Fibroblast of gingiva (primary cell): ENCODE measurements at places on chromosomes 11 and 22.

GRCh38 chr11:125766251-125766650 is 12.4 kb downstream of the PATE2 start:
- DNase-seq = no peak

- no peak for DNase-seq
These were observed 329.5 kb downstream of the MIAT start for GRCh38 chr22:26986884-26987283.

DNA sequence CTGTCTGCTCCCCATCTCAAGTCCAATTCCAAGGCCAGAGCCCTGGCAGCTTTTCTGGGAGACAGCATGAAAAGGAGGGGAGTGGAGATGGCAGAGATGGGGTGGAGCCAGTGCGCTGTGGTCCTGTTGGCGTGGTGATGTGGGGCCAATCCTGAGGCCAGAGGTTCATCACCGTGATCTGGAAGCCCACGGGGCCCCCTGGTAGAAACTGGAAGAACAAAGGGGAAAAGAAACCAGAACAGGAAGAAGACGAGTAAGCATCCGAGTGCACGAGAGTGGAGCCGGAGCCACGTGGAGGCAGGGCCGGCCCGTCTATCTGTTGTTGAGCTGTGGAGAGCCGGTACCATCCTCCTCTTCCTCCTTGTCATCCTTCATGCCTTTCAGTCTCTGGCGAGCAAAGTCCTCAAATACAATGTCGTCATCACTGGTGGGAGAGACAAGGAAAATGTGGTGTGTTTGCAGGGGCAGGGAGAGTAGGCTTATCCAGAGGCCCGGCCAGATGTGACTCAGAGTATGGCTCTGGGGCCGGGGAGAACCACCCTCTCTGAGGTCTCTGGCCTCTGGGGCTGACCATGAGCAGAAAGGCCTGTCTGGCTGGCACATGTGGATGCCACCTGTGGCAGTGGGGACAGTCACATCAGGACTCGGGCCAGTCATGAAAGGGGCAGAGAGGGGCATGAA is 25.4 kb downstream of the TPBGL start:
- DNase-seq = no peak

DNA sequence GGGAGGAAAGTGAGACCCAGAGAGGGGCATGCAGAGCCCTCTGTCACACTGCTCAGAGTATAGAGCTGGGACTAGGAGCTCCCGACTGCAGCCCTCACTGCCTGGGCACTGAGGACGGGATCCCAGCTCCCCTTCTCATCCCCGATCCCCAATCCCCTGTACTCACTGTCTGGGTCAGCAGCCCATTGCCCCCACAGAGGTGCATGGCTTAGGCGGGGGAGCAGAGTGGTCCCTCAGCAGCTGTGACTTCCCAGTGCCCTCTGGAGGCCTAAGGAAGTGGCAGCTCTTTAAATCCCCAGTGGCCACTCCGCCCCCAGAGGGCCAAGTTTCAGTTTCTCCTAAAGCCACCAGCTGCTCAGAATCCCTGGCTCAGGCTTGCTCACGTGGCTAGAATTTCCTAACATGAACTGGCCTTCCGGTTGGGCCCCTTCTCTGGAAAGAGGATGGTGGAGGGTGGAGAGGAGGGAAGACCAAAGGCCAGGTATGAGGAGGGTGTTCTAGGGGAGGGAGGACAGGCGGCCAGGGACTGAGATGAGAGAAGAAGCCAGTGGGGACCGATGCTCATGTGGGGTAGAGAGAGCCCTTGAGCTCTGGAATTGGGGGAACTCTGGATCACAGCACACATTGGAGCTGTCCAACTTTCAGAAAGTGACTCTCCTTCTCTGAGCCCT is at the start of gene BATF2:
BATF2 (minus strand) TSS at position 262 of the 671 bp plus-strand sequence; CDS start at position 205, 57 bp downstream.
- peak; percentile 68 for DNase-seq

- no peak for DNase-seq
These were observed 5.1 kb downstream of the PARVA start for GRCh38 chr11:12382451-12382850.

GRCh38 chr11:76856571-76856970 is 4.1 kb upstream of the ACER3 start:
- no peak for DNase-seq

DNA sequence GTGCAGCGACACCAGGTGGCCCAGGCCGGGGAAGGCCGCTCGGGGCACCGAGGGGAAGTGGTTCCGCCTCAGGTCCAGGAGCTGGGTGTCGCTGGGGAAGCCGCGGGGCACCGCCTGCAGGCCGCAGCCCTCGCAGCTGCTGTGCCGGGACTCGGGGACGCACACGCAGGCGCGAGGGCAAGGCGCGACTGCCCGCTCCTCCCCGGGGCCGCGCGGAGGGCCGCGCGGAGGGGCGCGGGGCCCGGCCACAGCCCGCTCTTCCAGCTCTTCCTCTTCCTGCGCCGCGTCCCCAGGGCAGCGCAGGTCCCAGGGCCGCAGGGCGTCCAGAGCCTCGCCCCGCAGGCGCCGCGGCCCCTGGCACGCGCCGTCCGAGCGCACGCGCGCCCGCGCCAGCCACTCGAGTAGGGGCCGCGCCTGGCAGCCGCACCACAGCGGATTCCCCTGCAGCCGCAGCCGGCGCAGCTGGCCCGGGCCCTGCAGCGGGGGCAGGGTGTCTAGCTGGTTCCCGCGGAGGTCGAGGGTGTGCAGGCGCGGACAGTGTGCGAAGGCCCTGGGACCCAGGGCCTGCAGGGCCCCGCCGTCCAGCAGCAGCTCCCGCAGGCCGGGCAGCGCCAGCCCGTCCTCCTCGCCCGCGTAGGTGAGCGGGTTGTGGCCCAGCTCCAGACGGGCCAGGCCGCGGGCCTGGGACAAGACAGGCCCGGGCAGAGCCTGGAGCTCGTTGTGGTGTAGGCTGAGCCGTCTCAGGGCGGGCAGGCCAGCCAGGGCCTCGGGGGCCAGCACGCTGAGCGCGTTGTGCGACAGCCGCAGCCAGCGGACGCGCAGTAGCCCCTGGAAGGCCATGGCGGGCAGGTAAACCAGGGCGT is 2.8 kb downstream of the CHADL start:
- DNase-seq = no peak

- no peak for DNase-seq
These were observed 13.1 kb downstream of the LRRC32 start for GRCh38 chr11:76657187-76658170.

- no peak for DNase-seq
These were observed 28.9 kb upstream of the PARVB start for GRCh38 chr22:43995057-43995685.

- DNase-seq = no peak
These were observed 105.4 kb upstream of the CSNK2A3 start for GRCh38 chr11:11458485-11458884.

GRCh38 chr22:43567691-43568324 is 156.0 kb downstream of the MPPED1 start:
- DNase-seq = no peak

DNA sequence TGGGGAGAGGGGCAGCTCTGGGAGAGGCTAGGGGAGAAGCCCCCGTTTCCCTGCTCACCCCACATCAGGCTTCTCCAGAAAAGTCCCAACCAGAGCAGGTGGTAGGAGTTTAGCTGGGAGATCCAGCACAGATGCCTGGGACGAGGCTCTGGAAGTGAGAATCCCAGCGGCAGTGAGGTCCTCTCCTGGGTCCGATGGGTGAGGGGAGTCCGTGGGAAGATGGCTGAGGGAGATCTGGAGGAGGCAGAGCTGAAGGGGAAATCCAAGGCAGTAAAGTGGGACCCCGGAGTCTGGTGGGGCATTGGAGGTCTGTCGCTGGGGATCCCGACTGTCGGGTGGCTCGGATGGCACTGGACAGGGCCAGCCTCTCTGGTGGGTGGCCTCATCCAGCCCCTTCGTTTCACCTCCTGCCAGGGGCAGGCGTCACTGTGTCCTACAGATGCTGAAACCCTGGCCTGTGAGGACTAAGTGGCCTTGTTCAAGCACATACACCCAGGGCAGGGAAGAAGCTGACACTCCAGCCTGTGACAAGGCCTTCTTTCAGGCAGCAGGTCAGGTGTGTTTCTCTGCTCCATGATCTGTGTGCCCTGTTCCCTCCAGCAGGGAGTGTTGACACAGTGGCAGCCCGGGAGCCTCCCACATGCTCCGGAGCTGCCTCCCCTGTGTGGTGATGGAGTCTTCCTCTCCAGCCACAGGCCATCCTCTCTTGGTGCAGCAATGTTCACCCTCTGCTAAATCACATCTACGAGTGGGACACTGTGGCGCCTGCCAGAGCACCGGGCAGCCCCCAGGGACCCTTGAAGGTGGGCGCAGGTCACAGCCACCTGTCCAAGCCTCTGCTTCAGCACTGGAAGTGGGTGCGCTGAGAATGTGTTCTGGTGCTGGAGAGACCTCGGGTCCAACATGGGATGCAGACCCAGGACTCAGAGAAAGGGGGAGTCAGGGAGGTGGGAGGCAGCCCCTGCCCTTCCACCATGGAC is 850.8 kb downstream of the BRD1 start:
- no peak for DNase-seq

GRCh38 chr22:44999687-45000086 is 10.1 kb downstream of the PHF21B start:
- no peak for DNase-seq

DNA sequence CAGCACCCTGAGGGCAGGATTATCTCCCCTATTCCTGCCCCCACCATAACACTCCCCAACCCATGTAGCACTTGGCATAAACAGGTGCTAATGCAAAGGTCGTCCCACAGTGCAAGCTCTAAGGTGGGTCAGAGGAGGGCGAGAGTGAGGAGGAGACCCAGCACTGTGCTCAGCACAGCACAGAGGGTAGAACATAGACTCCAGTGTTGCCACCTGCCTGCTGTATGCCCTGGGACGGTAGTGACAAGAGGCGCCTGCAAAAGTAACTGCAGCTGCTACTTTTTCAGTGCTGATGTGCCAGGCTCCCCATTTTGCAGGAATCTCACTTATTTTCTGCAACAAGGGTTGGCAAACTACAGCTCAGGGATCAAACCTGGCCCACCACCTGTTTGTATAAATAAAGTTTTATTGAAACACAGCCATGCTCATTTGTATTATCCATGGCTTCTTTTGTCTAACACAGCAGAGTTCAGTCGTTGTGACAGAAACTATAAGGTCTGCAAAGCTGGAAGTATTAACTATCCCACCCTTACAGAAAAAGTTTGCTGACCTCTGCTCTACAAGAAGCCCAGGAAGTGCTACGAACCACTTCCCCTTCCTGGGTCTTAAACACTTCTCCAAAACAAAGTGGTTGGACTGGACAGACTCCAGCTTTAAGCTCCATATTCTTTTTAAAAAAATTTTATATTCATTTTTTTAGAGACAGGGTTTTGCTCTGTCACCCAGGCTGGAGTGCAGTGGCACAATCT is 16.9 kb upstream of the CDC42BPG start:
- DNase-seq = no peak

GRCh38 chr11:13923716-13924650 is 38.5 kb upstream of the SPON1 start:
- DNase-seq = no peak

DNA sequence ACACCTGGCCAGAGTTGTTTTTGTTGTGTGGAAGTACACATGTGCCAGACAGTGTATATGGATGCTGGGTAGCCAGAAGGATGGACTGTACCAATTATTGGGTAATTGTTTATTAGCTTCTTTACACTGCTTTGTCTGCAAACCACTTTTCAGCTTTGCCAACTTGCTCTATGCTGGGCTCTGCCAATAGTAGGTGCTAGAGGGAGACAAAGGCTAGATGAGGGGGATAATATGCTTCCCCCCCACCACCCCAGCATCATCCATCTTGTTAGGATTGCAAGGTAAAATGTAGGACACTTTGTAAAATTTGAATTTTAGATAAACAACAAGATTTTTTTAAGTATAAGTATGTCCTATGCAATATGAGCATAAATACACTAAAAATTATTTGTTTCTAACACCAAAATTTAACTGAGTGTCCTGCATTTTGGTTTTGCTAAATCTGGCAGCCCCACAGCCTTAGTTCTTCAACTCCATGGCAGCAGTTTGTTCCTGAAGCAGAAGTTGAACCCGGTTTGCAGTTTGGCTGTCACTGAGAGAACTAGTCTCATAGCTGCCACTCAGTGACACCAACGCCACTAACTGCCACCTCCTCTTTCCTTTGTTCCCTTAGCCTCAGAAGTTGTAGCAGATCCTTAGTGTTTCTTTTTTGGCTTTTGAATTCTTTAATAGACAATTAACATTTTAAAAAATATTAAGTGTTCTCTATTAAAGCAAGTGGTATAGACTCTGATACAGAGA is 78.8 kb downstream of the CCDC81 start:
- no peak for DNase-seq

GRCh38 chr11:4615856-4616444 is 7.9 kb upstream of the TRIM68 start:
- DNase-seq = no peak

DNA sequence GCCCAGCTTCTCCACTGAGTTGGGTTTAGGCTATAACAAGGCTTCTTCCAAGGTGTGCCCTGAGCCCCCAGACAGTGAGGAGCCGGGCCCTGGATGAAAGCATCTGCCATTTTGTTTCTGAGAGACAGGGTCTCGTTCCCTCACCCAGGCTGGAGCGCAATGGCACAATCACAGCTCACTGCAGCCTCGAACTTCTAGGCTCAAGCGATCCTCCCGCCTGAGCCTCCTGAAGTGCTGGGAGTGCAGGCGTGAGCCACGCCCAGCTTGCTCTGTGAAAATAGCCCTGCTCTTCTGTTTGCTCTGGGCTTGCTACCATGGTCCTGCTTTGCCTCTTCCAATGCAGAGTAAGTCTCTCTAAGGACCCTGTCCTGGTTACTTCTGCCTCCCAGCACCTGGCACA is 6.7 kb downstream of the DENND6B start:
- no peak for DNase-seq

DNA sequence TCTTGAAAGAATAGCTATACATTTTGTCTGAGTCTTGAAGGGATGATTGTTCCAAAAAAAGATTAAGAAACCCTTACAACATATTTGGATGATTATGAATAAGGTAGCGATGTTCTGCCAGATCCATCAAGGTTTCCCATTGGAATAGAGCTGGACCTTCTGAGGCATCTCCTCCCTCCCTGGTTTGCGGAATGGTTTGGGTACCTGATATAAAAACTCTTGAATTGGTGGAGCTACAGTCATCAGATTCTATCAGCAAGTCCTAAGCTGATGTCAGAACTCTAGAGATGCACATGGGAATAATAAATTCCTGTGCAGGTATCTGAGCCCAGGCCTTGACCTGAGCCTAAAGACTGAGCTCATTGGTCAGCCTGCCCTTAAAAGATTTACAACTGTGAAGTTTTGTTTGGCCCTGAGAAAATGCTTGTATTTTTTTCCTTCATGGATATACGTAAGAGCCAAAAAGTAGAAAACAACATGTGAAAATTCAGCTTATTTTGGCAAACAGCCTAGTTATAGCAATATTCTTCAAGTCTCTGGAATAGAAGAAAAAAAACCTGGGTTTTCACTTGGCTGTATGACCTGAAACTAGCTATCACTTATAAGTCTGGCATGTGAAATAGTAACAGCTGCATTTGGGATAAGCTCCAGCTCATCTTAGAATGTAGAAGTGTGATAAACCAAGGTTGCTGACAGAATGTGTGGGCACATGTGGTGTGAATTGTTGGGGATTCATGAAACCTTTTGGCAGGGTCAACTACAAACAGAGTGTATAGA is 265.7 kb upstream of the CTSC start:
- peak; percentile 49 for DNase-seq
